ENCODE measurements at places on chromosomes 2 and 18.

DNA sequence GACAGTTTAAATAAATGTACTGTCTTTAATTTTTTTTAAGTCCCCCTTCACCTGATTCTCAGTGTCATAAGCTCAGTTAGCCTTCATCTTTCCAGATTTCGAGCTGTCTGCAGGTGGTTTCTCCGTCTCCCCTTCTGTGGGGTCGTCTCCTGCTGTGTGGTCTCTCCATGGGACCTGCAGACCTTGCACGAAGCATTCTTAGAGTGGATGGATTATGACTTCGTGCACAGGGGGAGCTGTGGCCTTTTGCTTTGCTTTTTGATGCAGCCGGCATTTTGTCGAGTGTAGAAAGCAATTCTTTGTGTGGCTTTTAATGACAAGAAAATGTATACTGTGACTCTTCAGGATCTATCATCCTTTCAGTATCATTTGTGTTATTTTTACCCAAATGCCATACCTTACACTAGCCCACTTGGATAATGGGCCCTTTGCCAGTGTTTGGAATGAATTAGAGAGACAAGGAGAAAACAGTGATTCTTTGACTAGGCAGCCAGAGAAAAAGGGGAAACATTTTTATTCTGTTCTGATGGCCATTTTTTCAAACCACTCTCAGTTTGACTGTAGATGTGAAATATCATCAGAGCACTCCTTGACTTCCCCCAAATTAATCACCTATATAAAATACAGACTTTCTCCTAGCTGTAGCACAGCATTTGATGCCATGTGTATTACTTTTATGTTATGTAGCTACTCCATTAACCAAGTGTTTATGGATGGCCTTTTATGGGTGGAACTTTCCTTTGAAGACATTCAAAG is 54.3 kb downstream of the ITGA6 start:
- no peak for DNase-seq

DNA sequence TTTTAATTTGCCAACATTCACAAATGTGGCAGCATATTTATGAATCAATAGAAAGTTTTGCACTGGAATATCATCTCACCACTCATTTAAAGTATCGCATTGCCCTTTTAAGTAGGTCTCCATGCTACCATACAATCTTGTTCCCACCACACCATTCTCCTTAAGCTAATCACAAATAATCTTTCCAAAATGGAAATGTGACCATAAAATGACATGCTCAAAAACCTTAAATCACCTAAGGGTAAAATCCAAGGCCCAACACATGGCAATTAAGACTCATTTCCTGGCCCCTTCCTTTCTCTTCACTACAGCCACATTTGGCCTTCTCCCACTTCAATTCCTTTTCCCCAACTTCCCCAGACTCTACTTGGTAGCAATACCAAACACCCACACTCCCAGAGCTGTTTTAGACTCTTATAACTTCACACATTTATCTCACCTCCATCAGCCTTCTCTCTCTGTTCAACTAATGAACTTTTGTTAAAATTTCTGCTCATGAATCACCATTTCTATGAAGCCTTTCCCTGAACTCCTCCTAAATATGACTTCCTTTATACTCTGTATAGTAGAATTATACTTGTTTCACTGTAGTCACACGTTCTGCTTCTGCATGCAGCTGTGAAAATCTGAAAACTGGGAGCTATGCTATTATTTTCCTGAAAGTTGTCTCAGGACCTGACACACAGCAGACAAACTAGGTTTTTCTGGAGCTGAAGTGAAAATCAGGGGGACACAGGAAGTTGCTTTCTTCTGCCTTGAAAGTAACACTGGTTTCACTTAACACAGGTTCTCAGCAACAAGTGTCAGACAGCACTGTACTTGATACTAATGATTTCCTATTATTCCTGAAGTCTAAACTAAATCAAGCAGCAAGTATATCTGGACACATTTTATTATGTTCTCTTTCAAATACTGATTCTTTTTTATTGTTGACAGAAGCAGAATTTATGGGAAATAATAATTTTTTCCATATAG is 303.9 kb downstream of the ZEB2 start:
- DNase-seq: no peak

DNA sequence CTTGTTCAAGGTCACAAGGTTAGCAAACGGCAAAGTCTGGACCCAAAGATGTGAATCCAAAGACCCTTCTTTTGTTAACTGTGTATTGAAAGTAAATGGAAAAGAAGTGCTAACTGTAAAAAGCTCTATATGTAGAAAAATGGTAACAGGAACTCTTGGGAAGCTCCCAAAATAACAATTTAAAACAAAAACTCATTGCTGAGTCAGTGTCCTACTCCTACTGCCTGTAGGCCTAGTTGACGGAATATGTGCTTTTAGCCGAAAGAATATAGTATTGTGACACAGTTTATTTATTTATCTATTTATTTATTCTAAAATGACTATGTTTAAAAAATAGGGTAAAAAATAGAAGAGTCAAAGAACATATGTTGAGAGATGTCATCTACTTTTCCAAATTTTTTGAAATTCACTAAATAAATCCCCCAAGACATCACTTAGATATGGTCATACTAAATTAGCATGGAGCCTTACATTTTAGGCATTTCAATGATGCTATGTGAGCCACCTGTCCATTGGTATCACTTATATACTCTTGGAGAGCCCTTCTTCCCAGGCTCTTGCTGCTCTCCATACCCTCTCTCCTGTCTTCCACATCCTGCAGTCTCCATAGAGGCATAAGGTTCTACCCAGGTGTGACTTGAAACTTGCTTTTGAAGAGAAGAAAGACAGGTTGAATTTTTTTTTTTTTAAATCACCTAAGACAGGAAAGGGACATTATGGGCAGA is 13.7 kb downstream of the COL5A2 start:
- DNase-seq: no peak

GRCh38 chr18:30271716-30272115 is 770.8 kb downstream of the DSC3 start:
- no peak for DNase-seq

DNA sequence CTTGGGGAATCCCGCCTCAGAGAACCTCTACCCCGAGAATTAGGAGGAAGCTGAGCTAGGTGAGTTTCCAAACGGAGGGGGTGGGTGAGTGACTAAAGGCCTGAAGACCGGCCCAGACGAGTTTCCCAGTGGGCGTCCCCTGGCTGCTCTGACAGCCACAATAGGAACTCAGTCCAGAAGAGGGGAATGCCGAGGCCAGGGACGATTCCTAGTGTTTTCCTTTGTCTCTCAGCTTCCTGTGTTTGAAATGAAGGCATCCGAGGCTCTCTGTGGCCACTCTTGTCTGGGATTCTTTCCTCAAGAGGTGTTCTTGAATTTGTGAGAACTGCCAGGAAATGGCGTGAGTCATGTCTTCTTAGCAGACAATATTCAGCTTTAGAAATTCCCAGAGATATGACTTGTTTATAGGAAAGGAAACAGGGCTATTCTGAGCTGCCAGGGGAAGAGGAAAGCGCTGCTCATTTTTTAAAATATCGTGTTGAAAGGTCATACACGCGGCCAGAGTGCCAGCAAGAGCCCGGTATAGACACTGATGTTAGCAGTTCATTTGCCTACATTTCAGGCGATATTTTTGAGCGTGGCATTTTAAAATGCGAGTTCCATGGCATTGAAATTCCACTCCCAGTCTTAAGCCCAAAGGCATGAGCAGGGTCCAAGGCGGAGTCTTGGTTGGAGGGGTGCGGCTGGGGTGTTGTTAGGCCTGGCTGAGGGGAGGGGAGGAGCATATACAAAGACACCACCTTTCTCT is 169.1 kb upstream of the KLF7 start:
- DNase-seq: peak; percentile 60

DNA sequence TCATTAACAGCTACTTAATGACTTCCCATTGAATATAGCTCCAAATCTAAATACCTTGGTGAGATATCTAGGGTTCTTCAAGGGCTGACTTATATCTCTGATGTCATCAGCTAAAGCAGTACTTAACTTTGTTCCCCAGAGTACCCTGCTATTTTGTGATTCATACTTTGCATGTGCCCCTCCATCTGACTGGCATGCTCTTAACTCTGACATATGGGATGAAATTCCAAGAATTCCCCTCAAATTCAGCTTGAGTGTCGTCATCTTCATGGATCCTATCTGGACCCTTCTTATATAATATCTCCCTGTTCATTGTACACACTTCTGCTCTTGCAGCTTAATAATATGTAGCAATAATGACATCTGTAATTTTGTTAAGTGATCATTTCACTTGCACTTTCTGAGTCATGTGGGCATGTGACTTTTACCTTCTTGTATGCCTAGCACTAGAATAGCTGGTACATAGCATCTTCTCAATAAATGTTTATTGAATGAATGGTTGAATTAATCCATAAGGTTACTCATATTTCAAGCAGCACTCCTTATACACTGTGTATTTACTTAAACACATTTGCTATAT is 172.9 kb downstream of the WDR7 start:
- DNase-seq: no peak
